ENCODE measurements at places on chromosomes 2 and 18.

GRCh38 chr18:76463358-76463757 is 31.7 kb downstream of the ZNF516 start:
- no peak for DNase-seq

DNA sequence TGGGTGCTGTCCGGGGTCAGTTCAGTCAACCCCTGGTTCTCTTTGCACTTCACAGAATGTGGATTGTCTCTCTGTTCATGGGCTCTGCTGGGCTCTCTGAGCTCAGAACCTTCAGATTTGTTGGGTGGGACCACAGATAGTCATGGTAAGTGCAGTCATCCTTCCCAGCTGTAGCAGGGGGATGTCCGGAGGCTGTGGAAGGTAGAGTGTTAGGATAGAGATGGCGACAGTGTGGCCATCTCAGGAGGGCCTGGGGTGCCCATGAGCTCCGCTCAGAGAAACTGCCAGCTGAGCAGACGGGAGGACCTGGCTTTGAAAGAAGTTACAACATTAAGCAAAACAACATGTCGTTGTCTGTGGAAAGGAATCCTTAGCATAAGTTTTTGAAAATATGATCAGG is 149.8 kb downstream of the FAM210A start:
- no peak for DNase-seq

DNA sequence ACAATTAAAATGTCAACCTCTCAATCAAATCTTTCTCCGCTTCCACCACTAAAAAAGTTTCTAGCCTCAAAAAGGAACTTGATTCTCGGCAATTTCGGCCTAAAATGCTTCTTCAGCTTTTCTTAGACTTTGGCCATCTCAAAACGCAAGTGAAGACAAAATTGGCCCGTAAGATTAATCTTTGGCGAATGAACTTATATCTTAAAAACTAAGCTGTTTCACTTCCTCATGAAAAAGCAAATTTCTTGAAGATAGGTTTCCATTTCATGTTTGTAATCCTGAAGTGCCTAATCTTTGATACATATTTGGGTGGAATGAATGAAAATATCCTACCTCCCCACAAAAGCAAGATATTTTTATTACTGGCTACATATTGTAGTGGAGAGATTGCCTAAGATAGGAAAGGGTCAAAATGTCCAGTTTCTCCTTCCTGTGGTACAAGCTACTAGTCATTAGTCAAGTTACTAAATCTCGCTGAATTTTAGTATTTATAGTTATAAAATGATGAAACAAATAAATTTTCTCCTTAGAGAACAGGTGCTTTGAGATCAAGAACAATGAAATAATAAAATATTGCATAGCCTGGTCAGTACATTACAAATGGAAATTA is 85.4 kb upstream of the ZEB2 start:
- no peak for DNase-seq

GRCh38 chr2:125796784-125797183 is 859.2 kb upstream of the GYPC start:
- DNase-seq: no peak

DNA sequence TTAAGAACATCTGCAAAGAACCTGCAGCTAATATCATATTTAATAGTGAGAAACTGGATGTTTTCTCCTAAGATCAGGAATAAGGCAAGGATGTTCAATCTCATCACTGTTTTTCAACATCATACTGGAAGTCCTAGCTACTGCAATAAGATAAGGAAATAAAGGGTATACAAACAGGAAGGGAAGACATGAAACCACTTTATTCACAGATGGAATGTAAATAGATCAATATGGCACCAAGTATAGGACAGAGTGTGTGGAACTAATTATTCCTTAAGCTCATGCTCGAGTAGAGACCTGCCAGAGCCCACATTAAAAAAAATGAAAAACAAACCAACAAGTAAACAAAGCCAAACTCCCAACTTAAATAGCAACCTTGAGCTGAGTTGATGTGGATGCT is 41.3 kb upstream of the TMEM247 start:
- DNase-seq: no peak

DNA sequence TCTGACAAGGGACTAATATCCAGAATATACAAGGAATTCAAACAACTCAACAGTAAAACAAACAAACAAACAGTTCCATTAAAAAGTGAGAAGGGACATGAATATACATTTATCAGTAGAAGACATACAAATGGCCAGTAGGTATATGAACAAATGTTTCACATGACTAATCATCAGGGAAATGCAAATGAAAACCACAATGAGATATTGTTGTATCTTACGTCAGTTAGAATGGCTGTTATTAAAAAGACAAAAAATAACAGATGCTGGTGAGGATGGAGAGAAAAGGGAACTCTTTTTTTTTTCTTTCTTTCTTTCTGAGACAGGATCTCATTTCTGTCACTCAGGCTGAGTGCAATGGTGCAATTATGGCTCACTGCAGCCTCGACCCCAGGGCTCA is 175.5 kb downstream of the CAMKMT start:
- DNase-seq: no peak

DNA sequence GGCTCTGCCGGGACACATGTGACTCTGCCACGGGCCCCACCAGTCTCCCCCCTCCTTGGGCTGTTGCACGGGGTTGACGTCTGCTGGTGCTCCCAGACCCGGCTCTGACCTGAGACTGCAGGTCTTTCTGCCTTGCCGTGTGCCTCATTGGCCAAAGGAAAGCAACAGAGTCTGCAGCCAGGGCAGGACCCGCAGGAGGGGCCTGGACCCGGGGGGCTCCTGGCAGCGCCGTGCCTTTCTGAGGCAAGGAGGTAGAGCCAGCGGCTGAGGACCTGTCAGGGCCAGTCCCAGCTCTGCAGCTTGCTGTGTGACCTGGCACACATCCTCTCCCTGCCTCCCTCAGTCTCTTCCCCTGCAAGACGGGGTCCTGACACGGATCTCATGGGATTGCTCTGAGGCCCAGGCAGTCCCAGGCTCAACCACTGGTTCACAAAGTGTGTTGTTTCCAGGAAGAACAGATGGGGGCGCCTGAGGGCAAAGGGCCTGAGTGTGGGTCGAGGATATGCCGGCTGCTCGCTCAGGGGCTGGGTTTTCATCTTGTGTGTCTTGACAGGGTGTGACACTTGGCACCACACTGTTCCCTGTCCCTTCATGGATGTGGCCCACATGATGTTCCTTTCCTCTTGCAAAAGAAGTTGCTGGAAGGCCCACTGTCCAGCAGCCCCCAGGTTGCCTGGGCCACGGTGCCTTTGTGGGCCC is 9.0 kb downstream of the CAPN10 start:
- peak; percentile 19 for DNase-seq

All from NCI-H460 (cell line).